CD4-positive, alpha-beta T cell treated with Interleukin-15 for 4 hours (primary cell): ENCODE measurements at places on chromosomes 7 and 10.

GRCh38 chr10:58044072-58044471, 223.6 kb downstream of the IPMK start:
- DNase-seq = no peak

DNA sequence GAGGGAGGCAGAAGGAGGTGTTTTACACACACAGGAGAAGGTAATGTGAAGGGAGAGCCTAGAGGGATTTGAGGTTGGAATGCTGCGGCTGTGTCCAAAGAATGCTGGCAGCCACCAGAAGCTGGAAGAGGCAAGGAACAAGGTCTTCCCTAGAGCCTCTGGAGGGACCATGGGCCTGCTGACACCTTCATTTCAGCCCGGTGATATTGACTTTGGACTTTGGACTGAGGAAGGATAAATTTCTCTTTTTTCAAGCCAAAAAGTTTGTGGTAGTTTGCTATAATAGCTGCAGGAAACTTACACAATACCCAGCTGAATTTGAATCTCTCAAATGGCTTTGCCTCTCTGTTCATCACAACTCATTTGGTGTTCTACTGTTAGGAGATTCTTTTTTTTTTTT, 34.6 kb downstream of the UBN2 start:
- DNase-seq = no peak

- DNase-seq = no peak
These were observed 55.9 kb downstream of the ZNF248 start for GRCh38 chr10:37801557-37801956.

DNA sequence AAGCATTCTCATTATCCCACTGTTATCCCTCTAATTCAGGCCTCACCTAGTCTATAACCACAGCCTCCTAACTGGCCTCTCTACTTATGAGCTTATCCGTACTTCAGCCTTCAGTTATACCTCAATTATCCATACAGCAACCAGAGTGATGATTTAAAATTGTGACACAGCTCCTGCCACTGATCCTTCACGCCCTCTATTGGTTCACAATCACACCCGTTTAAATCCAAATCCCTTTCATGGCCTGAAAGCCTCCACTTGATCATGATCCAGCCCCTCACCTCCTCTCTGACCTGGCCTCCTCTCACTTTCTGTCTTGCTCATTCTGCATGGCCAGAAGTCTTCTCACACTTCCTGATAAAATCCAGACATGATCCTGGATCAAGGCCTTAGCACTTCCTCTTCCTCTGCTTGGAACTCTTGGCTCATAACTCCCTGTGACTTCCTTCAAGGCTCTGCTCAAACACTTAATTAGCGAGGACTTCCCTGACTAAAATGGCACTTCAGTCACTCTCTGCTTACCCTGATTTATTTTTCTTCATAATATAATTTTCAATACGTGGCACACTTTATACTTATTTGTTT, 19.0 kb upstream of the TMEM26 start:
- DNase-seq = no peak

GRCh38 chr7:16078076-16078952, 343.0 kb downstream of the CRPPA start:
- peak; percentile 19 for DNase-seq

GRCh38 chr10:98134117-98134430, 383 bp upstream of the R3HCC1L start:
- no peak for DNase-seq

DNA sequence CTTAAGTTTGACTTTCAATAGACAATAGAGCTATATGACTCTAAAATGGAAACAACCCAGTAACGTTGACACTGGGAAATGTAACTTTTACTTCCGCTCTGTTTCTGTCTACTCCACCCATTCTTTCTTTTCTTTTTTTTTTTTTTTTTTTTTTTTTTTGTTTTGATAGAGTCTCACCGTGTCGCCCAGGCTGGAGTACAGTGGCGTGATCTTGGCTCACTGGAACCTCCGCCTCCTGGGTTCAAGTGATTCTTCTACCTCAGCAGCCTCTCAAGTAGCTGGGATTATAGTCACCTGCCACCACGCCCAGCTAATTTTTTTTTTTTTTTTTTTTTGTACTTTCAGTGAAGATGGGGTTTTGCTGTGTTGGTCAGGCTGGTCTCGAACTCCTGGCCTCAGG, 13.9 kb downstream of the PRSS2 start:
- peak; percentile 53 for DNase-seq

DNA sequence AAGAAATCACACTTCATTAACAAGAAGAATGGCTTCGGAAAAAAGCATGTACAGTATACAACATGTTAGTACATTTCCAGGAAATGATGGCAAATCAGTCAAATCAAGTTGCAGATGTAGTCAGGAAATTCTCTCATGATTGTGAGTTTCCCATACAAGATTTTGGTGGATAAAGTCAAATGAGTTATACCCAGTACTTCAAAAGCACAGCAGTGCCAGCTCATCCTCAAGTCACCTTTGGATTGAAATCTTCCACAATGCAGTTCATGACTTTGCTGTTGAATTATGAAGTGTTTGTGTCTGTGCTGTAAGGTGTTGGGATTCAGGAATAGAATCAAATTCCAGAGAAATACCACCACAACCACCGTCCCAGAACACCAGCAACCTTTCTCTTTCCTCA, 301.3 kb upstream of the BMPER start:
- no peak for DNase-seq

DNA sequence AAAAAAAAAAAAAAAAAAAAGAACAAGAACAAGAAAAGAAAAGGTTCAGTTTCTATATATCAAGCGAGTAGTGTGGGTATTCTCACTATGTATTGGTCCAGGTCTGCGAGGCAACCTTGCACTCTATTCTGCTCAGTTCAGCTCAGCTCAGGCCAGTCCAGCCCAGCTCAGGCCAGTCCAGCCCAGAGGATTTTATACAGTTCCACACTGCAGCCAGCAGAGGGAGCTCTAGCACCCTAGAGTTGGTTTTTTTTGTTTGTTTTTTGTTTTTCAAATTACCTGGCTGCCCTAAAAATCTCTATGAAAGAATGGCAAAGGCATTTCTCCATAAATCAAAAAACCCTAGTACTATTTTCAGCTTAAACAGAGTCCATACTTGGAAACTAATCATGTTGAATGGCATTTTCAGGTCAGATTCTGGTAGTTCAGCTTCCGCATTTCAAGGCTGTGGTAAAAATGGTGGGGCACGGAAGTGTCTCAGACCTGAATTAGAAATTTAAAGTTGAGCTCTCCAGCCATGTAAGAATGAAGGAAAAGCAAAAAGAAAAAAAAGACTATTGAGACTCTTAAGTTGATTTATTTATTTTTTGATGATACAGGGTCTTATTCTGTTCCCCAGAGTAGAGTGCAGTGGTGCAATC, 55.2 kb upstream of the GSDME start:
- peak; percentile 53 for DNase-seq

- no peak for DNase-seq
These were observed 737.8 kb downstream of the LRMDA start for GRCh38 chr10:76169246-76169645.

GRCh38 chr7:142870147-142870559, 15.3 kb downstream of the EPHB6 start:
- DNase-seq = no peak

GRCh38 chr10:59299933-59300332, 62.4 kb downstream of the FAM13C start:
- DNase-seq = no peak

DNA sequence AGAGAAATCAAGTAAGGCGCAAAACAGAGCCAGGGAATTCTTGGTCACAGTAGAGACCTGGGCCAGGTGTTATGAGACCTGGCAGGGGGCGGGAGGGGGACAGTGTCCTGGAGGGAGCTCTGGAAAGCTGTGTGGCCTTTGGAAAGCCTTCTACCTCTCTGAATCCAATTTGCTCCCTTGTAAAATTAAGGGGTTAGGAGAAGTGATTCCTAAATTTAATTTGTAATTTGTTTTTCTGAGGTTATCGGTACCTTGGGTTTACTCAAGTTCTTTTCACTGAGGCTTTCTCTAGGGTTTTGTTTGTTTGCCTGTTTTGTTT, 920.8 kb downstream of the TYW1 start:
- no peak for DNase-seq

- DNase-seq = no peak
These were observed 354.9 kb downstream of the BMPER start for GRCh38 chr7:34260279-34260678.

- no peak for DNase-seq
These were observed 181.6 kb downstream of the MLLT10 start for GRCh38 chr10:21715531-21716195.

DNA sequence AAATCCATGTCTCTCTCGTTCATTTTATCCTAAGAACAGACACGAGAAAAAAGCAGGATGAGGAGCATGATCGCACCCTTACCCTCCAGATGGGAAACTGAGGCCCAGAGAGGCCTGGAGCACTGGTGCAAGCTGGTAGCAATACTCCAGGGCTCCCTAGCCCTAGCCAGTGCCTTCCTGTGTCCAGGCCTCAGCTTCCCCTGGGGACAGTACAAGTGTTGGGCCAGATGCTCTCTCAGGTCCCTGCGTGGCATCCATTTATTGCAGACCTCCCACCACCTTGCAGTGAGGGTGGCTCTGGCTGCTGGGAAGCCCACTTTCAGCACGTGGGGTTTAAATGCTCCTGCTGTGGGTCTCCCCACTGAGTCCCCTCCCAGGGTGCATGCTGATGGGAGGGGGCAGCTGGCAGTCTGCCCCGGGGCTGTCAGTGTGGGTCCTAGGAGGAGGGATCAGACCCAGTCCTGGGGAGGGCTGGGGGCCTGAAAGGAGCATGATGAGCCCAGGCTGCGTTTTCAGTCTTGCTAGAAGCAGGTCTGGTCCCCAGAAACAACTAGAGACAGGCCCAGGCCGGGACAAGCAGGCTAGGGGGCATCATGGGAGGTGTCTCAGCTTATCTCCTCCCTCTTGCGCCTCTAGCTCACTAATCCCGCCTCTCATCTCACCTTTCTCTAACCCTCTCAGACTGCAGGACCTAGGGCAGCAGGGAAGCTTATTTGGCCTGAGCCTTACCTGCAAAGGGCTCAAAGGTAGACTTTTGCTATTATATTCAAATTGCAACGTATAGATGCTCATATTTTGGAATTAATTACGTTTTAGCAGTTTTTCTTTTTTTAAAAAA, 662 bp upstream of the PPIF start:
- DNase-seq = no peak

- no peak for DNase-seq
These were observed 261.2 kb downstream of the ADRA2A start for GRCh38 chr10:111338035-111338434.

GRCh38 chr7:152743600-152743999, 16.0 kb upstream of the ACTR3B start:
- DNase-seq = no peak
